ENCODE measurements at places on chromosomes 12 and 14.

- DNase-seq = no peak
Measured at GRCh38 chr14:95421741-95422140, 94.7 kb downstream of the SYNE3 start.

GRCh38 chr12:99920353-99920960 is 64.3 kb downstream of the ANKS1B start:
- no peak for DNase-seq

DNA sequence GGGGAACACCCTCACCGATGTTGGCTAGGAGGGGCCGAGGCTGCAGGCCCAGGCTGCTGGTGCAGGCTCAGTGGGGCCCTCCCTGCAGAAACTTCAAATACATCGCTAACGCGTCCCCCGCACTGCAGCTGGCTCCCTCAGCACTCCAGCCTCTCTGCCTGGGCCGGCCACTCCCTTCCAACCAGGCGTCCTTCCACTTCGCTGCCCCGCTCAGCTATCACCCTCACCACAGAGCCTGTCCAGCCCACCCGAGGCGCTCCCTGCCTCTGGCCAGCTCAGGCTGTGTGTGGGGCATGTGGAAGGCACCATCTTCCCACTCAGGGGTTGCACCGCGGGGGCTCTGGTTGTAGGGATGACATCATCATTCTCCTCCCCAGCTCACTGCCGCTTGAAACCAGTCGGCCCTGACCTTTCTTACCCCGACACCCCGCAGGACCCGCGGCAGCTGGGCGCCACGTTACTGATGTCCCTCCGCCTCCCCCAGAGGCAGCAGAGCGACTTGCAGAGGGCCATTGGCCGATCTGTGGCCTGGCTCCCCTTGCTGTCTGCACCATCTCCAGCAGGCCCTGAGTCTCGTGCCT is 199.9 kb upstream of the RTL1 start:
- no peak for DNase-seq

DNA sequence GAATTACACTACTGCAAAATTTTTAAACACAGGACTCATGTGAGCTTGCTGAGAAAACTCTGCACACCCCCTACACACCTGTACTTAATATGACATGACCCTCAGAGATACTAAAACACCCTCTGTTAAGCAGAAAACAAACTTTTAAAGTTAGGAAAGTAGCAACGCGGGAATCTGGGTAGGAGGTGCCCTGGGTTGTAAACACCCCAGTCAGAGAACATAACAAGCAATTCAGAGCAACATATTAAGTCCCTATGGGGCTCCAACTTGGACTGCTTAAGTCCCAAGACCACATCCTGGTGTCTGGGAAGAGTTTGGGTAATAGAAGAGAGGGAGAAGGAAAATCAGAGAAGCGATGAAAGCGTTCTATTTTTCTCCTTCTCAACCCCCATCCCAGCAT is 1.2 kb downstream of the ATF7 start:
- DNase-seq = no peak

- DNase-seq = no peak
Measured at GRCh38 chr14:99229654-99230207, 42.3 kb downstream of the BCL11B start.

Measured in CD4-positive, alpha-beta T cell treated with Interleukin-2 at 100 ng/mL for 4 hours (primary cell).